ENCODE measurements at places on chromosomes 7 and 10.

DNA sequence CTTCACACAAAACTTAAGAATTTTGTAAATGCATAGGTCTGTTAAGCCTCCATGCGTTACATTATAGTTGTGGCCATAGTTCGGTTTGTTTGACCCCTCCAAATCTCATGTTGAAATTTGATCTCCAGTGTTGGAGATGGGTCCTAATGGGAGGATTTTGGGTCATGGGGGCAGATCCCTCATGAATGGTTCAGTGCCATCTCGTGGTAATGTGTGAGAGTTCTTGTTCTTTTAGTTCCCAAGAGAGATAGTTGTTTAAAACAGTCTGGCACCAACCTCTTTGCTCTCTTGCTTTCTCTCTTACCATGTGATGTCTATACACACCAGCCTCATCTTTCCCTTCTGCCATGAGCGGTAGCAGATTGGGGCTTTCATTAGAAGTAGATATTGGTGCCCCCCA, 264.3 kb downstream of the TCF7L2 start:
- DNase-seq: no peak

- no peak for DNase-seq
Observed at GRCh38 chr7:149063476-149063875, 27.0 kb downstream of the ZNF786 start.

- no peak for DNase-seq
Observed at GRCh38 chr10:108663587-108663986, 1259.7 kb downstream of the XPNPEP1 start.

- DNase-seq: peak; percentile 52
Observed at GRCh38 chr7:117019786-117020590, 66.7 kb downstream of the ST7 start.

DNA sequence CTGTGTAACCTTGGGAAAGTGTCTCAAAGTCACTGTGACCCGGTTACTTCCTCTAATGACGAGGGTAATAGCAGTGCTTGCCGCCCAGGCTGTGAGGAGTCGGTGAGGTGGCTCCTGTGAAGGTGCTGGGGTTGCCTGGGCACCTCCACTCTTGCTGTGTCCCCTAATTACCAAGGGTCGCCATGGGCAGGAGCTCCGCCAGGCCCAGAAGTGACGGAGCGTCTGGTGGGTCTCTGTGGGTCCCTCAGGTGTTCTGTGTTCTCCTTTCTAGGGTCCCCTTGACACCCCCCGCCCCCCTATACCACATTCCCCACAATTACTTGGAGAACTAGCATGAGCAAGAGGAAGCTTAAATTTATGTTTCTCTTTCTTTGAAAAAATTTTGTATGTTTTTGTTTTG, 161.5 kb downstream of the WDR37 start:
- DNase-seq: no peak

DNA sequence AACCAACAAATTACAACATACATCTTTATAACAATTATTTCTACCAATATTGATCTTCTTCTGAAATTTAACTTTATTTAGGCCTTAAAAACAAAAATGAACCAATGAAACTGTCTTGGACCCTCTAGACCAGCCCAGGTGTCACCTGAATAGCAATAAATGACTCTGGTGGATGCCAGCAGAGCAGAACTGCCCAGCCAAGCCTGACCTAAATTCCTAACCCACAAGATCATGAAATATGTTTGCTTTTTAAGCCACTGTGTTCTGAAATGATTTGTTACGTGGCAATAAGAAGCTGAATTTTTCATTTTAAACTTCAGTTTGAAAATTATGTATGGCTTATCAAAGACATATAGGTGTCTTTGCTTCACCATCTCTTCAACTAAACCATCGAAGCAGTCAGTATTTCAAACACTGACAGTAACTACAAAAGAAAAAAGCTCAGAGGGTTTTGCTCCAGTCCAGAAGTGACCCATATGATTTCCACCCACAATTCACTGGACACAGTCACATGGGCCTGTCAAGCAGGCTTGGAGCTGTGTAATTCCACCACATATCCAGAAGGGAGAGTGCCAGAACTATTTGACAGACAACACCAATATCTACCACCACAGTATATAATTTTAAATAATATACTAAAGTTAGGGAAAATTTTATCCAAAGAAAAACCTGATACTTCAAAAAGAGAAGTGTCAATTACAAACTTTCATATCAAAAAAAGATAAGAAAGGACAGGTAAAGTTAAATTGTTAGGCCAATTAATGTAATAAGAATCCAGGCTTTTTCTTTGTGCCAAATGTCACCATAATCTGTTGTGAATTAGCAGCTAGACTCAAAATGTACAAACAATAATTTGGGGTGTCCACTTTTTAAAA, 94.5 kb downstream of the KMT2C start:
- DNase-seq: peak; percentile 19

DNA sequence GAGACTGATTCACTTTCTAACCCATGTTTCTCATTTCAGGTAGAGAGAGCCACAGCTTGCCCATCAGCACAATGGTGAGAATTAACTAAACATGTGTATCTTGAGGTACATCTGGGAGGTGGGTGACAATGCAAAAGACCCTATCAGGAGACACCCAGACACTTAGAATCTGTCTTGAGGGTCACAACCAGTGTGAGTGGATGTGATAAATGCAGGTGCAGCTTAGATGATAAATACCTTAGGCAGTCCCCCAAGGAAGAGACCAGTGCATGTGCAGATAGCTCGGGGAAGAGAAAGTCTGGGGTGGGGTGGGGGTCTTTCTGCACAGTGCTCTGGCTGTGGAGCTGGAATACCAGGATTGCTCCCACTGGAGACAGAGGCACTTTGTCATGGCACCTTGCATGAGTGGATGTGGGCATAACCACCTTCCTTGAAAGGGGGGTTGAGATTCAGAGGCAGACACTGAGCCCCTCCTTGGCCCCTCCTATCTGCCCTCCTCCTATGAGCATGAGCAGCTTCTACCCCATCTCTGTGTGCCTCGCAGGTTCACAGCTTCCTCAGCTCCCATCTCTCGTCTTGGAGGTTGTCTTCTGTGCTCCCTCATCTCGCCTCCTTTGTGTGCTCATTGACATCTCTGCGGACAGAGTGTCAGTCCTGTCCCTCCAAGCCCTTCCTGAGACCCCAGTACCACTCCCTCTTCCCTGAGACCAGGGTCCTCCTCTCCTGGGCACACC, 349.8 kb downstream of the TCERG1L start:
- DNase-seq: no peak

DNA sequence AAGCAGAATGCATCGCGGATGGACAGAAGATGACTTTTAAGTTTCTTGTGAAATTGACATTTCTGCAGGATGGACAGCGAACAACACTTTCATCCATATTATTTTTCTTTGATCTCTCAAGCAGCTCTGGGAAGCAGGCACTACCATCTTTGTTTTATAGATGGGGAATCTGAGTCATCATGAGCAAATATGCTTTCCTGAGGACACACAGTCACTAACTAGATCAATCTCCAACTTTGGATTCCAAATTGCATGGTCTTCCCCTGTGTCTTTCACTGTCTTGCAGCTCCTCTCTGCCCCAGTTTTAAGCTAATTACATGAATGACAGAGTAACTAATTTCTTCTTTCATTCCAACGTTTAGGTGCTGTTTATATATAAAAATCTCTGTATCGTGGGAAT, 201.5 kb downstream of the ADAM12 start:
- no peak for DNase-seq

DNA sequence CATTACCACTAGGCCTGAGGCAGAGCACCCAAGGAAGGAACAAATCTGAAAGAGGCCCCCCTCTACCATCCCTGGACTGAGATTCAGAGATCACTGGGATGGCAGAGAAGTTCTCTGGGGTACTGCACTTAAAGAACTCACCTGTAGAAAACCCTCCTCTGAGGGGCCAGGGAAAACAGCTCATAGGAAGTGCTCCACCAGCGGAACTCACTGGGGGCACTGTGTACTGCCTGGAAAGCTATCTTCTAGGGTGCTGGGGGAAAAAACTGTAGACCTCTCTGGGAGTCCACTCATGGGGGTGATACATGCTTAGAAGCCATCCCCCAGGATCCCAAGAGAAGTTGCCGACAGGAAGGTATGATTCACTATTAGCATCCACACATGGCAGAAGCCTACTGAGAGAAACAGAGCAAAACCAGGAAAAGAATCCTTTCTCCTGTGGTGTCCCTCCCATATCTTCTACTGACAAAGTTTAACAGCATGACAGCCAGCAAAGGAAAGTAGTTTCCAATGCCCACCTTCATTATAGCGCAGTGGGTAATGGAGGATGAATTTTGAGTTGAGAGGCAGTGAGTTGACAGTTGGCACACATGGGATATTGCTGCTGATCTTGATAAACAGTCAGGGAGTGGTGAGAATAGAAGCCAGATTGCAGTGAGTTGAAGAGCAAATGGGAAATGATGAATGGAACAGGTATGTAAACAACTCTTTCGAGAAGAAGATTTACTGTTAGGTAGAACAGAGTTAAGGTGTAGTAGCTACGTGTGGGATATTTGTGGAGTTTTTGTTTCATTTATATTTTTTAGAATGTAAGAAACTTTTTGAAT, 20.9 kb downstream of the ANKIB1 start:
- DNase-seq: no peak

- no peak for DNase-seq
Observed at GRCh38 chr7:29350351-29350750, 155.8 kb downstream of the CHN2 start.

GRCh38 chr7:50349963-50350944, 45.7 kb downstream of the IKZF1 start:
- no peak for DNase-seq

DNA sequence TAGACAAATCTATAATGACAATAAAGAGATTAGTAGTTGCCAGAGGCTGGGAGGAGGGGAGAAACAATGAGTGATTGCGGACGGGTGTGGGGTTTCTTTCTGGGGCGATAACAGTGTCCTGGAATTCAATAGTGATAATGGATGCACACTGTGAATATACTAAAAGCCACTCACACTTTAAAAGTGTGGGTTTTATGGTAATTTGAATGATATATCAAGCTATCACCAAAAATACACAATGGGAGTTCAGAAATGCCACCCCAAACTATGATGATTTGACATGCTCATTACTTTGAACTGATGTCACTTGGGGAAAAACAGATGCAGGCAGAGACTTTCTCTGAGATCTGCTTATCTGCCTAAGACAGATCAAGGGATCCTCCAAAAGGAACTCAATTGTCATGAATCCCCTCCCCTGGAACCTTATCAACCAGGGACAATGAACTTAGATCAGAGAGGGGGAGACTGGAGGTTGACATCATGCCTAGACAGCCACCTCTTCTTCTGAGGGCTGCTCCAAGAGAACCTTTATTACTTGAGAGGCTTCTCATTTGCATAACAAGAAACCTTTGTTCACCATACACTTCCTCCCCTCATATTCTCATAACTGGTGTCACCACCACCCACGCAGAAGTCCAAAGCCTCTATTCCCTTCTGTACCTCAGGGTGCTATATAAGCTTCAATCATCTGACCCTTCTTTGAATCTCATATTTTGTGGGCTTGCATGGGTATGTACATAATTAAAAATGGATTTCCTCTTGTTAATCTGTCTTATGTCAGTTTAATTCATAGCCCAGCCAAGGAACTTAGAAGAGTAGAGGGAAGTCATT, 14.8 kb upstream of the ZC3HAV1 start:
- DNase-seq: no peak

- DNase-seq: no peak
Observed at GRCh38 chr10:114943000-114943399, 5.0 kb downstream of the TRUB1 start.

DNA sequence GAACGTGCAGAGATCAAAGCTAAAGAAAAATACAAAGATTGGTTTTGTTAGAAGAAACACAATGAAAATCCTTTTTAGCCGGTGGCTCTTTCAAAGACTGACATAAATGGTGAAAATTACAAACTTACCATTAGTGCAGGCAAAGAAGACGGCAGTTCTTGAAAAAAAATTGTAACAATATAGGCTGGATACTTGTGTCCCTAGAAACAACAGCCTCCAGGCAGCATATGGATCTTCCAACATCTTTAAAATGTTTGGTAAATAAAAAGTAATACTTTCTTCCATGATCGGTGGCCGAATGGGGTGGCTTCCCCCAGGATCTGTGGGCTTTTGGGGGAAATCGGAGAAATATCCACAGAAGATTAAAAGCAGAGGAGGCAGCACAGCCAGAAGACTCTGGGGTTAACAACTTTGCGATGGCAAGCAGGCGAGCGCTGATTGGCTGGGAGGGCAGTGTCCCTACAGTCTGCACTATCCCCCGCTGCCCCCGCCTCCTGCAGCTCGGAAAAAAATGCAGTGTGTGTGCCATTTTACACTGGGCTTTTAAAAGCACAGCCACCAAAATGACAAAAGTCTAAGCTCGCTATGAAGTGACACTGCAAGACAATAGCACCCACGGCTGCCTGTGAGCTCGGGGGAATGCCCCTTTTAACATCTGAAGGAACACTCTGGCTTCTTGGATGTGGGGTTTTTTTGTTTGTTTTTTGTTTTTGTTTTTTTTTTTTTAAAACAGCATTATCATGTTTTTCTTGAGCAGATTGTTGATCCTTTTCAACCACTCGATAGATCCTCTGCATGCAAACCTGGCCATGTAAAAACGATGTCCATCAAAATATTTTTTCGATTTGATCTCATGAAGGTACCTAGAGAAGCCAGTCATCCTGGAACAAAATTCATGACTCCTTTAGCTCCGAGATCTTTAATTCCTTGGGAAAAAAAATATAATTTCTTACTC, 31.7 kb upstream of the EPC1 start:
- DNase-seq: peak; percentile 69

GRCh38 chr10:126062131-126063032, 166.0 kb downstream of the FANK1 start:
- DNase-seq: peak; percentile 90

- no peak for DNase-seq
Observed at GRCh38 chr10:20040012-20040411, 223.8 kb downstream of the PLXDC2 start.

GRCh38 chr7:130396109-130396508, 15.8 kb downstream of the CPA1 start:
- no peak for DNase-seq

DNA sequence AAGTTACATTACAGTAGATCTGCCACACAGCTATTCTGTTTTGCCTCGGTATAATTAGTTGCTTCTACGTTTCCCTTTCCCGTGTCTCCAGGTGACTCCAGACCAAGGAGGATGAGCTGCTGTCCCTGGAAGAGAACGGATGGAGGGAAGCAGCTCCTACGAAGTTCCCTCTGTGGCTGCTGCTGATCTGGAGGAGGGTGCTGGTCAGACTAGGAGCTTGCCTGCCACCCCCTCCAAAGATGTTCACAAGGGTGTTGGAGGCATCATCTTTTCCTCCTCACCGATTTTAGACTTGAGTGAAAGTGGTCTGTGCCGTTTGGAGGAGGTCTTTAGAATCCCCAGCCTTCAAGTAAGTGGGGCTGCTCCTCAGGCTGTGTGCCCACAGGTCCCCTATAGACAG, 1.4 kb downstream of the LRRC27 start:
- DNase-seq: no peak

GRCh38 chr7:33452805-33453502, 323.6 kb downstream of the BBS9 start:
- DNase-seq: no peak

Measured in AG09319 (cell line).